Spleen (tissue), 13 donors: ENCODE measurements at places on chromosomes 2 and 18.

DNA sequence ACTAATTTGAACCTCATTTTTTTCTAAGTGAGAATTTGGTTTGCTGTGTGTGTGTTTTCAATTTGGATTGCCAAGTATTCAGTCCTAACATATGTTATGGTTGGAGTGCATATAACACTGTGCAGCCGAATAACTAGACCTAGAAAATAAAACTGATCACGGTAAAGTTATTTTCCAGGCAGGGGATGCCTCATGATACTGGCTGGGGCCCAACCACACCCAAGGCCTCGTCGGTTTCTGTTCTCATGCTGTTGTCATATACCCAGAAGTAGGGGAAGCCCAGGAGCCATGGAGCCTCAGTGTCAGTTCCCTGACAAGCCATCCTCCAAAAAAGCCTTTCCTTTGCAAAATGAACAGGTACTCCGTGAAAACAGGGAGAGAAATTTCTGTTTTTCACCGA is 160.2 kb downstream of the GBX2 start:
- H3K4me1 ChIP-seq: no peaks in the 10 kb centered on the region
- H3K36me3 ChIP-seq: no peaks in the 10 kb centered on the region
- peak overlapping the region; percentile 74 for H3K27ac ChIP-seq
- no peak for DNase-seq

- H3K36me3 ChIP-seq: no peaks in the 10 kb centered on the region
- no peak overlapping the region for H3K27ac ChIP-seq
- peaks cover 13% of the 10 kb centered on the region for H3K4me1 ChIP-seq
- H3K4me3 ChIP-seq: no peak overlapping the region
- H3K27me3 ChIP-seq: no peaks in the 10 kb centered on the region
Observed at GRCh38 chr2:36789181-36789804, 92.8 kb downstream of the VIT start.

DNA sequence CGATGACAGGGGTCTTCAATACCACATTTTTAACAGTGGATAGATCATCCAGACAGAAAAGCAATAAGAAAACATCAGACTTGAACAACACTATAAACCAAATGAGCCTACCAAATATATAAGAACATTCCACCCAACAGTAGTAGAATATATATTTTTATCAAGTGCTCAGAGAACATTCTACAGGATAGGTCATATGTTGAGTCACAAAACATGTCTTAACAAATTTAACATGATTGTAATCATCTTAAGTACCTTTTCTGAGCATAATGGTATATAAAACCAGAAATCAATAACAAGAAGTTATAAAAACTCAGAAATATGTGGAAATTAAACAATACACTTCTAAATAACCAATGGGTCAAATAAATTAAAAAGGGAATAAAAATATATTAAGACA is 194.0 kb upstream of the CYP26B1 start:
- H3K4me1 ChIP-seq: no peaks in the 10 kb centered on the region
- H3K4me3 ChIP-seq: no peak overlapping the region
- no peak for DNase-seq
- H3K27ac ChIP-seq: no peak overlapping the region
- no peaks in the 10 kb centered on the region for H3K36me3 ChIP-seq
- H3K27me3 ChIP-seq: no peaks in the 10 kb centered on the region

- H3K4me1 ChIP-seq: no peaks in the 10 kb centered on the region
- H3K27me3 ChIP-seq: no peaks in the 10 kb centered on the region
- no peak overlapping the region for H3K4me3 ChIP-seq
- DNase-seq: no peak
- H3K27ac ChIP-seq: no peak overlapping the region
Observed at GRCh38 chr18:42100911-42101310, 145.9 kb downstream of the PIK3C3 start.

DNA sequence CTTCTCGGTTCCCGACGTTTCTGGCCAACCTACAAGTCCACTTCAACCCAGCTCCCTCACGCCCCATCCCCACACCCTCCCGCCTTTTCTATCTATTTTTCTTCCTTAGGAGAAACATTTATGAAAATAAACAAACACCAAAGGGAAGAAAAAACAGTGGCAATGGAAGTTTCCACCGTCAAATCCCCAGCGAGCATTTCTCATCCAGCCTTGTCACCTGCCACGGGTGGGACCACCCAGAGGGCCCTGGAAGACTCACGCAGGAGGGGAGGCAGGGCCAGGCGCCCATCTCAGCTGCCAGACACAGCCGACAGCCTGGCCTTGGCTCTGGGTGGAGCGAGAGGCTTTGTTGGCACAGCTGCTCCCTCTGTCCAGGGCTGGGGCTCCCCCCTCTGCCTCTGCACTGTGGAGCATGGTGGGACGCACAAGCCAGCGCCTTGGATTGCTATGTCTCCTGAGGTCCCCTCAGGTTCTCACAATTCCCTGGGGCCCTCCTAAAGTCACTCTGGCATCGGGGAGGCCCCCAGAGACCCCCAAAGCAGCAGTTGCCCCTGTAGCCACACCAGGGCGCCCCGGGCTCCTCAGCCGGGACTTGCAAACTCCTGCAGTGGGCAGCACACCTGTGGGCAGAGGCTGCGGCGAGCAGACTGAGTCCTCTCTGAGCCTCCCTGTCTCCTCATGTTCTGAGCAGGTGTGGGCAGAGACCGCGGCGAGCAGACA is 395.7 kb upstream of the SALL3 start:
- H3K4me3 ChIP-seq: no peak overlapping the region
- no peaks in the 10 kb centered on the region for H3K4me1 ChIP-seq
- H3K27me3 ChIP-seq: no peaks in the 10 kb centered on the region
- DNase-seq: no peak
- H3K36me3 ChIP-seq: no peaks in the 10 kb centered on the region
- H3K27ac ChIP-seq: no peak overlapping the region

GRCh38 chr2:182763311-182763912 is 47.4 kb downstream of the DNAJC10 start:
- peaks cover 17% of the 10 kb centered on the region for H3K4me1 ChIP-seq
- peaks cover 100% of the 10 kb centered on the region for H3K36me3 ChIP-seq
- H3K27ac ChIP-seq: peak overlapping the region; percentile 40
- H3K27me3 ChIP-seq: no peaks in the 10 kb centered on the region

GRCh38 chr2:100692906-100693305 is 127.0 kb upstream of the NPAS2 start:
- H3K4me1 ChIP-seq: no peaks in the 10 kb centered on the region
- no peaks in the 10 kb centered on the region for H3K27me3 ChIP-seq
- no peaks in the 10 kb centered on the region for H3K36me3 ChIP-seq
- no peak for DNase-seq

DNA sequence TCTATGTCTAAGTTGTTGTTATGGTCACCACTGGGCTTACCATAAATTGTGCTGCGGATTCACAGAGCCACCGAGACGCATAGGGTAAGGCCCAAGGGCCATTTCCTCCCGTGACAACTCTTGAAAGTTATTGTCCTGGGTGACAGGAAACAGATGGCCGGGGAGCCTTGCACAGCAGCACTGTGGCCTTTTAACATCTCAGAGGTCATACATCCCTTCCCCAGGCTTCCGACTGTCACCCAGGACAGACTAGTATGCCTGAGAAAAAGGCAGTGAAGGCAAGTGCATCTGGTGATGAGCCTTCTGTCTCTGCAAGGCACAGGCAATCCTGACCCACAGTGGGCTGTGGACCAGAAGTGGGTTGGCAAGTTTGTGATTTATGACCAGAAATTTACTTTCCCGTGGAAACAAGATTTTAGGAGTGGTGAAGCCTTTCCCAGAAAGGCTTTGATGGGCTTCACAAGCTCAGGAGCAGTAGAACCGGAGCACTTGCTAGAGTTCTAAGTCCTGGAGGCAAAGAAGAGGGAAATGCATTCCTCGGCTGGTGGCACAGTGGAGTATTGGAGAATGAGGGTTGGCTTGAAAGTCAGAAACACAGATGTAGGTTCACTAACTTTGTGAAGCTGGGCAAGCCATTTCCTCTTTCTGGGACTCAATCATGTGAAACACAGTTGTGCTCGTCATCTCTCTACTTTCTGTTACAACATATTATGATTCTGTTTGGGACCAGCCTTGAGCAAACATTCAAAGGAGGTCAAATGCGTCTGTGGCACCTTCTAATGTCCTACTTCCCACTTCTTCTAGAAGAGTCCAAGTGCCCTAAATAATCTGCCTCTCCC is 2.0 kb upstream of the CAPN14 start:
- no peak overlapping the region for H3K4me3 ChIP-seq
- DNase-seq: no peak
- no peaks in the 10 kb centered on the region for H3K27me3 ChIP-seq
- H3K4me1 ChIP-seq: peaks cover 61% of the 10 kb centered on the region

- no peaks in the 10 kb centered on the region for H3K27me3 ChIP-seq
- no peaks in the 10 kb centered on the region for H3K4me1 ChIP-seq
- no peak for DNase-seq
- H3K4me3 ChIP-seq: no peak overlapping the region
- H3K36me3 ChIP-seq: no peaks in the 10 kb centered on the region
Observed at GRCh38 chr2:177689623-177690022, 297.1 kb downstream of the AGPS start.

GRCh38 chr2:28321426-28321825 is 71.2 kb upstream of the FOSL2 start:
- no peak overlapping the region for H3K4me3 ChIP-seq
- H3K4me1 ChIP-seq: peaks cover 10% of the 10 kb centered on the region
- no peaks in the 10 kb centered on the region for H3K36me3 ChIP-seq
- H3K27me3 ChIP-seq: no peaks in the 10 kb centered on the region
- H3K27ac ChIP-seq: no peak overlapping the region

DNA sequence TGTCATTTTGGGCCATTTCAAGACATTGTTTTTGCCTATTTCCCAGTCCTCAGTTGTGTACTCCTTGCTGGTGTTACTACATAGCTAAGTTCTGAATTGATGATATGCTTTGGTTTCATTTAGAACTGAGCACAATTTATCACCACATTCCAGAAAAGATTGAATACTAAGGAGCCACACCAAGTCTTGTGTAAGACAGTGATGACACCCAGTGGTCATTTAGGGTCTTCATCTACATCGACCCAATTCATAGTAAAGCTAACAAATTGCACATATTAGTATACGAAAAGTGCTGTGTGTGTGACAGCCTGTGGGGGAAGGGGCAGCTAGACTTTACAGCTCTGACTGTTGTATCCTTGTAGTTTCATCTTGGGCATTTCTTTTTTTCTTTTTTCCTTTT is 10.9 kb upstream of the DLX2 start:
- H3K36me3 ChIP-seq: no peaks in the 10 kb centered on the region
- no peak overlapping the region for H3K27ac ChIP-seq
- peaks cover 16% of the 10 kb centered on the region for H3K27me3 ChIP-seq
- H3K4me1 ChIP-seq: no peaks in the 10 kb centered on the region
- no peak for DNase-seq
- no peak overlapping the region for H3K4me3 ChIP-seq

- no peak overlapping the region for H3K27ac ChIP-seq
- no peak for DNase-seq
- H3K27me3 ChIP-seq: no peaks in the 10 kb centered on the region
- no peak overlapping the region for H3K4me3 ChIP-seq
Observed at GRCh38 chr2:142742371-142743214, 134.9 kb upstream of the KYNU start.

- DNase-seq: no peak
- no peaks in the 10 kb centered on the region for H3K27me3 ChIP-seq
- H3K36me3 ChIP-seq: peaks cover 29% of the 10 kb centered on the region
Observed at GRCh38 chr2:69466728-69467127, 29.5 kb upstream of the NFU1 start.

- H3K4me1 ChIP-seq: no peaks in the 10 kb centered on the region
- no peaks in the 10 kb centered on the region for H3K27me3 ChIP-seq
- no peak overlapping the region for H3K4me3 ChIP-seq
- DNase-seq: no peak
- no peaks in the 10 kb centered on the region for H3K36me3 ChIP-seq
Observed at GRCh38 chr18:58325494-58325893, 281.5 kb downstream of the NEDD4L start.

- no peaks in the 10 kb centered on the region for H3K36me3 ChIP-seq
- DNase-seq: no peak
- H3K4me3 ChIP-seq: no peak within 1 kb of the TSS
- H3K27ac ChIP-seq: no peak within 1 kb of the TSS
- H3K27me3 ChIP-seq: peaks cover 63% of the 10 kb centered on the region
- H3K4me1 ChIP-seq: no peaks in the 10 kb centered on the region
Observed at GRCh38 chr2:236264256-236264655, at the start of gene ASB18. Gene ASB18, minus strand, starts transcription at chr2:236264406. Its CDS starts 61 bp downstream, at chr2:236264345.

GRCh38 chr2:85791704-85792565 is 38.1 kb downstream of the ATOH8 start:
- H3K4me1 ChIP-seq: peaks cover 47% of the 10 kb centered on the region
- peak; percentile 52 for DNase-seq
- no peaks in the 10 kb centered on the region for H3K36me3 ChIP-seq
- H3K27me3 ChIP-seq: no peaks in the 10 kb centered on the region
- no peak overlapping the region for H3K27ac ChIP-seq
- no peak overlapping the region for H3K4me3 ChIP-seq

- no peaks in the 10 kb centered on the region for H3K36me3 ChIP-seq
- no peak overlapping the region for H3K4me3 ChIP-seq
- no peaks in the 10 kb centered on the region for H3K4me1 ChIP-seq
- no peak overlapping the region for H3K27ac ChIP-seq
- DNase-seq: no peak
Observed at GRCh38 chr2:104539649-104540048, 314.3 kb upstream of the POU3F3 start.

DNA sequence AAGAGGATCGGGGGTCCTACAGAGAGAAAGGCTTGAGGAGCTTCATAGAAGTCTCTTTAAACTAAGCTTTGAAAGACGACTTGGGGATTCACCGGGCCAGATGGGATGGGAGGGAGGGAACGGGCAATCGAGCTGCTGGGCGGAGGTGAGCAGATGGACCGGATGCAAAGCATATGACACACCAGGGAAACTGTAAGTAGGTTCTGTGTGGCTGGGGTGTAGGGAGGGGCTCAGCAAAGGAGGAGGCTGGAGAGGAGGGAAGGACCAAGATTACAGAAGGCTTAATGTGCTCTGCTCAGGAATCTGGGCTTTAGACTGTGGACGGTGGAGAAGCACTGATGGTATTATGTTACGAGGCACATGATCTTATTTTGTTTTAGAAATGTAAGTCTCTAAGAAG is 131.5 kb downstream of the MAIP1 start:
- no peaks in the 10 kb centered on the region for H3K36me3 ChIP-seq
- no peaks in the 10 kb centered on the region for H3K27me3 ChIP-seq
- no peak overlapping the region for H3K4me3 ChIP-seq
- no peaks in the 10 kb centered on the region for H3K4me1 ChIP-seq
- H3K27ac ChIP-seq: no peak overlapping the region
- DNase-seq: no peak

DNA sequence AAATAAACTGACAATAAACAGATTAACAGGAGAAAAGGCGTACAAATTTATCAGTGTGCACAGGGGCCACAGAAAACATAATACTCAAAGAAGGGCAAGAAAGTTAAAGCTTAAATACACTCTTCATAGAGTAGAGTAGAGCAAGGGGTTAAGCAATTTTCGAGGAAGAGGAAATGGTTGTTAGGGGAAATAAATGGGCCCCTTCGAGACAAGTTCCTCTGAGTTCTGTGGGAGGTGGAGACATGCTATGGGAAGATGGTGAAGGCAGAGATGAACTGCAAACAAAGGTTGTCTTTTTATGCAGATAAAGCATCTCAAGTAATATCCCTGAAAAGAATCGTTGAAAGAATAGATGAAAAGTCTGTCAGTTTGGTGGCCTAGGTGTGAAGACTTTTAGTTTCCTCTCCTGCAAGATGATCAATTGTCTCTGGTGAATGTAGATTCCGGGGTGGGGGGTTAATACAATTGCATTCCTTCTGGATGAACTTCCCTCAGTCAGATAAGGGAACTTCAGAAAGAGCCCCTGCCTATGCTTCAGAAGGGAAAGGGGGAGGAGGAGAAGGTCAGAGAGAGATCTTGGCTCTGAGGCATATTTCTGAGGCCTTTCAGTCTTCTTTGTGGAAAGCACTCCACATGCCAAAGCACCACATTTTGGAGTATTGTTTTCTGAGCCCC is 127.0 kb downstream of the METTL4 start:
- no peak overlapping the region for H3K4me3 ChIP-seq
- H3K27me3 ChIP-seq: no peaks in the 10 kb centered on the region
- no peaks in the 10 kb centered on the region for H3K36me3 ChIP-seq
- no peaks in the 10 kb centered on the region for H3K4me1 ChIP-seq
- H3K27ac ChIP-seq: no peak overlapping the region
